ENCODE measurements at places on chromosomes 1 and 21.
A peak's percentile ranks its signal among the peaks of the same experiment; 100 is the strongest.

GRCh38 chr1:17594690-17595601, 55.4 kb downstream of the ARHGEF10L start:
- DNase-seq = no peak

GRCh38 chr1:22780696-22781095, 70.1 kb downstream of the EPHB2 start:
- DNase-seq = no peak

GRCh38 chr1:98331243-98331642, 330.3 kb upstream of the SNX7 start:
- no peak for DNase-seq

- DNase-seq = peak; percentile 49
Measured at GRCh38 chr1:38029081-38029681, 16.6 kb downstream of the UTP11 start.

GRCh38 chr1:215665215-215665614, 98.1 kb downstream of the KCTD3 start:
- no peak for DNase-seq

DNA sequence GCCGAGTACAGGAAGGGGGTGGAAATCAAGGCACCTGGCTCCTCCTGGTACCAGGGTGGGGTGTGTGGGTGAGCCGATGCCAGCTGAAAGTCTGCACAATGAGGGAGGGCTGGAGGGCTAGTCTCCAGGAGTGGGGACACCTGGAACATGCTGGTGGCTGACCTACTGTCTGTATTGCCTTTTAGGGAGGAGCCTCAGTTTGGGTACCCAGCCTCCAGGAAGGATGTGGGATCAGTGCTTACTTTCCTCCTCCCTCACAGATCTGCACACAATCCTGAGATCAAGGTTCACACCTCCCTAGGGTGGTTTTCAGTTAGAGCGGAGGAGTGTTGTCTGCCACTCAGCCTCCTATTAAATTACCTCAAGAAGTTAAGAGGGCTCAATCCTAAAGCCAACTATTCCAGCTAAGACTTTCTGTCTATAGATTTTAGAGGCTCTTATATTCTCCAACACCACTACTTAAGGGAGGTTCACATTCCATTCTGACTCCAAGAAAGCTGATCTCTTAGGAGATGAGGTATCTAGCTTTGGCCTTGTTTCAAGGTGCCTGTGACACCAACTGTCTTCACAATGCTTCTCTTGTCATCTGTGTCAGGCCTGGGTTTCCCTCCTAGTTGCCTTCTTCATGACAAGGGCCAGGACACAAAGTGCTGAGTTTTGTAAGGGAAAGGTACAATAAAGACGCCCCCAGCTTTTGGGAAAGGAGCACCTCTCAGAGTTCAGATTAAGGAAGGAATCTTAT, 15.7 kb downstream of the SSR2 start:
- DNase-seq = no peak

- no peak for DNase-seq
Measured at GRCh38 chr1:68119445-68119844, 69.0 kb upstream of the DIRAS3 start.

GRCh38 chr1:221711063-221711577, 30.8 kb downstream of the DUSP10 start:
- no peak for DNase-seq

GRCh38 chr21:42375506-42375905, 9.2 kb upstream of the TFF1 start:
- DNase-seq = no peak
